Activated CD4-positive, alpha-beta T cell treated with anti-CD3 and anti-CD28 coated beads for 36 hours (primary cell): ENCODE measurements at places on chromosomes 5 and 9. TPM values are rescaled to one million over a fixed set of nuclear protein-coding genes. Genes with fewer than 3 reads are reported as not detected.
A peak's percentile ranks its signal among the peaks of the same experiment; 100 is the strongest.

Gene SLC25A48
- not detected for total RNA-seq

- H3K4me3 ChIP-seq = no peak overlapping the region
- no peak for DNase-seq
- H3K4me1 ChIP-seq = peaks cover 48% of the 10 kb centered on the region
- H3K27ac ChIP-seq = peak overlapping the region; percentile 62
- H3K27me3 ChIP-seq = no peaks in the 10 kb centered on the region
These were observed 135.6 kb downstream of the C9orf50 start for GRCh38 chr9:129485145-129485774.

- H3K27ac ChIP-seq = no peak overlapping the region
- H3K4me1 ChIP-seq = peaks cover 15% of the 10 kb centered on the region
- H3K4me3 ChIP-seq = no peak overlapping the region
- DNase-seq = no peak
- no peaks in the 10 kb centered on the region for H3K27me3 ChIP-seq
These were observed 5.8 kb downstream of the GRHPR start for GRCh38 chr9:37428345-37428744.

DNA sequence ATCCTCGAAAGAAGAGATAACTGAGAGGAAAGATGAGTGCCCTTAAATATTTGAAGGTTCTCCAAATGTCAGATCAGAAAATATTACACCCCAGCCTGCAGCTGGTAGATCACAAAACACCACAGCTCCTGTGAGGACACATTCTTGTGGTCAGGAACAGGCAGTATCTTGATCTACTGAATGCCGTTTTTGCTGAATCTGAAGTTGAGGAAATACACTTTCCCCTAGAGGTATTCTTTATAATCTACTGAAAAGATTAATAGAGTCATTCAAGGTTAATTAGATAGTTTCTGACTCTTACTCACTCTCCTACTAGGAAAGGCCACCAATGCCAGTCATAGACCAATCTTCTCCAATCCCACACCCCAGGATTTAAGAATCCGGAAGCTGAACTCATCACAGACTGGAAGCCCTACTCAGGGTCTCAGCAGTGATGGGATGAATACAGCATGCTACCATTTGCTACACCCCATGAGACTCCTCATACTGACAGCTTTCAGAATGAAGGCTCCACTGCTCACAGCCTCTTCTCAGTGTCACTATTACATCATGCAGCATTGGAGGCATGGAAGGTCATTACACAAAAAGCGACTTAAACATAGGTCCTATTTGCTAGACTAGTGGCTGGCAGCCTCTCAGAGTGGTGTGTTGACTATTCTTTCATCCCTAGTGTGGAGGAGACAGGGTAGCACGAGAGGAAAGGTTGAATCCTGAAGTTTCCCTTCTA, 143.9 kb upstream of the SLC1A3 start:
- no peak overlapping the region for H3K27ac ChIP-seq
- H3K27me3 ChIP-seq = peaks cover 2% of the 10 kb centered on the region
- H3K4me3 ChIP-seq = no peak overlapping the region
- no peaks in the 10 kb centered on the region for H3K4me1 ChIP-seq
- H3K36me3 ChIP-seq = no peaks in the 10 kb centered on the region

- H3K4me1 ChIP-seq = no peaks in the 10 kb centered on the region
- no peak overlapping the region for H3K27ac ChIP-seq
- no peak for DNase-seq
These were observed 147.7 kb downstream of the BARX1 start for GRCh38 chr9:93807166-93808074.

Gene PANK3
- total RNA-seq = 56.2 TPM

DNA sequence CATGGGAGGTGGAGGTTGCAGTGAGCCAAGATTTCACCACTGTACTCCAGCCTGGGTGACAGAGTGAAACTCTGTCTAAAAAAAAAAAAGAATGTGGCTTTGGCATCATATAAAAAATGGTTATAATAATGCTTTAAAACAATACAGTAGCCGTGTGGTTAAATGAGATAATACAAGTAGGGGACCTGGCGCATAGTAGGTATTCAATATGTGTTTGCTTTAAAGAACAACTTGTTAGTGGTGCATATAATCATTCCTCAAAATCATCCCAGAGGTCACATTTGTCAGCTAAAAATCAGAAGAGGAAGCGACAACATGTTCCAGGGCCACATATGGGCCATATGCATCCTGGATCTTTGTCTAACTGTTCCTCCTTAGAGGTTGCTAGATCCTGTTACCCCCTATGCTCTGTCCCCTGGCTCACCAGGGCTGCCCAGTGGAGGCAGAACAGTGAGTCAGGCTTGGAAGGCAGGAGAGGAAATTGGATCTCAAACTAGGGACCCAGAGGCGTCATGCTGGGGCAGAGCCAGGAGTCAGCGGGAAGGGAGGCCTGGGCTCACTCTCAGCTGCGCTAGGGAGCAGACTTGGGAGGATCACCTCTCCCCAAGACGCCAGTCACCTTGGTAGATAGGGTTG, 27.7 kb downstream of the LHX6 start:
- H3K4me1 ChIP-seq = no peaks in the 10 kb centered on the region
- H3K27me3 ChIP-seq = peaks cover 10% of the 10 kb centered on the region
- no peak for DNase-seq

Gene TAL2
- total RNA-seq = not detected

DNA sequence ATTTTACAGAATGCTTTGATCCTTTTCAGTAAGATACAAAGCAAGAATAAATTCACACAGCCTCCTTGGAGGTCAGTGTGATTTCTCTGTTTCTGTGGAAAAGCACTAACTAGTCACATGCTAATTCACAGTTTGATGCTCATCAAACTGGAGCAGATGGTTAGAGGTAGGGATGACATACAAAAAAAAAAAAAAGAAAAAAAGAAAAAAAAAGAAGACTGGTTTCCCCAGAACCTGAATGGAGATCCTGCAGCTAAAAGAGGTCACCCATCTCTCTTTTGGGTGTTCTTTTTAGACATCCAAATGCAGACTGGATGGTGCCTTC, 123.7 kb upstream of the ANKRD55 start:
- peaks cover 37% of the 10 kb centered on the region for H3K4me1 ChIP-seq
- no peaks in the 10 kb centered on the region for H3K36me3 ChIP-seq
- H3K27me3 ChIP-seq = no peaks in the 10 kb centered on the region
